Activated CD4-positive, alpha-beta memory T cell treated with anti-CD3 and anti-CD28 coated beads for 36 hours (primary cell): ENCODE measurements at places on chromosomes 1 and 21. TPM values are rescaled to one million over a fixed set of nuclear protein-coding genes. Genes with fewer than 3 reads are reported as not detected.

The UAP1 gene
- 32.2 TPM for total RNA-seq

The SH3BGR gene
- 3.1 TPM for total RNA-seq

The LRP8 gene
- total RNA-seq: 38.8 TPM

The CD52 gene
- total RNA-seq: 261 TPM

The PDZK1IP1 gene
- total RNA-seq: not detected

The GPX7 gene
- total RNA-seq: 19.9 TPM

The CACNA1S gene
- not detected for total RNA-seq

The SHE gene
- total RNA-seq: 0.07 TPM

GRCh38 chr1:39833621-39834385, 45.1 kb upstream of the BMP8B start:
- H3K36me3 ChIP-seq: peaks cover 1% of the 10 kb centered on the region
- no peak overlapping the region for H3K4me3 ChIP-seq
- H3K27me3 ChIP-seq: peaks cover 12% of the 10 kb centered on the region
- H3K27ac ChIP-seq: no peak overlapping the region

DNA sequence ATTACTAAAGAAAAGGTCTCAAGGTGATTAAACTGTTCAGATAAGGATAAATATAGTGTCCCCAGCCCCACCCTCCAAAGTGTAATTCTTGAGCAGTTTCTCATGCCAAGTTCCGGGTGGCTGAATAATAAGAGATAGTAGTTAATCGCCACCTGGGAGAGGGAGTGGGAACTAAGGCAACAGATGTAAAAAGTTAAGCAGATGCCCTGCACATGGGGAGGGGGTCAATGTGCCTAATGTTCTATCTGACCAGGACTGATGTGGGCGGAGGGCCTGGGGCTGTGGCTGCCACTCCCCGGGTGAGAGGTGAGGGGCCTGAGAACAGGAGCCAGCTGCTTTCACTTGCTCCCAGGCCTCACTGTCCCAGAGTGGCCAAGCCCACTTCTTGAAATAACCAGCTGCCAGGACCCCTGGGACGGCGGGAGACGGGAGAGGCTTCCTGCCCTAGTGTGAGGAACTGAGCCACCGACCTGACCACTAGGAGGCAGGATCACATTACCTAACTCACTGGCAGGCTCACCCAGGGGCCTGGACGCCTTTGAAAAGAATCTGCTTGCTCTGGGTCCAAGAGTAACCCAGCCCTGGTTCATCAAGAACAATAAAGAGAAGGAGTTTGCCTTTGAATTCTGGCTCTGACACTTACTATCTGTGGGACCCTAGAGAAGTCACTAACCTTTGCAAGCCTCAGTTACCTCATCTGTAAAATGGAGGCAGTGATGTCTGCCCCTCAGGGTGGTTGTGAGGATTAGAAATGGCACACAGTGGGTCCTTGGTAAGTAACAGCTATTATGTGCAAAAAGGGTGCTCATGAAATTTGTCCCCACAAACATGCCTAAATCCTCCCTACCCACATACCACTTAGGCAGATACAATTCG, 179.2 kb downstream of the ATG4C start:
- H3K4me3 ChIP-seq: no peak overlapping the region
- H3K27me3 ChIP-seq: peaks cover 6% of the 10 kb centered on the region
- DNase-seq: peak; percentile 44
- no peak overlapping the region for H3K27ac ChIP-seq
- no peaks in the 10 kb centered on the region for H3K4me1 ChIP-seq

- DNase-seq: no peak
- no peak overlapping the region for H3K4me3 ChIP-seq
- no peak overlapping the region for H3K27ac ChIP-seq
- H3K27me3 ChIP-seq: peaks cover 15% of the 10 kb centered on the region
Measured at GRCh38 chr1:153397051-153397923, 6.4 kb upstream of the S100A8 start.

- H3K4me1 ChIP-seq: peaks cover 74% of the 10 kb centered on the region
- H3K4me3 ChIP-seq: no peak overlapping the region
- no peaks in the 10 kb centered on the region for H3K27me3 ChIP-seq
- H3K27ac ChIP-seq: no peak overlapping the region
- H3K36me3 ChIP-seq: peaks cover 43% of the 10 kb centered on the region
Measured at GRCh38 chr1:41629571-41629970, 145.1 kb upstream of the EDN2 start.

GRCh38 chr1:226886122-226886901, 15.9 kb downstream of the PSEN2 start:
- no peaks in the 10 kb centered on the region for H3K27me3 ChIP-seq
- DNase-seq: no peak
- peaks cover 46% of the 10 kb centered on the region for H3K4me1 ChIP-seq
- H3K4me3 ChIP-seq: no peak overlapping the region

DNA sequence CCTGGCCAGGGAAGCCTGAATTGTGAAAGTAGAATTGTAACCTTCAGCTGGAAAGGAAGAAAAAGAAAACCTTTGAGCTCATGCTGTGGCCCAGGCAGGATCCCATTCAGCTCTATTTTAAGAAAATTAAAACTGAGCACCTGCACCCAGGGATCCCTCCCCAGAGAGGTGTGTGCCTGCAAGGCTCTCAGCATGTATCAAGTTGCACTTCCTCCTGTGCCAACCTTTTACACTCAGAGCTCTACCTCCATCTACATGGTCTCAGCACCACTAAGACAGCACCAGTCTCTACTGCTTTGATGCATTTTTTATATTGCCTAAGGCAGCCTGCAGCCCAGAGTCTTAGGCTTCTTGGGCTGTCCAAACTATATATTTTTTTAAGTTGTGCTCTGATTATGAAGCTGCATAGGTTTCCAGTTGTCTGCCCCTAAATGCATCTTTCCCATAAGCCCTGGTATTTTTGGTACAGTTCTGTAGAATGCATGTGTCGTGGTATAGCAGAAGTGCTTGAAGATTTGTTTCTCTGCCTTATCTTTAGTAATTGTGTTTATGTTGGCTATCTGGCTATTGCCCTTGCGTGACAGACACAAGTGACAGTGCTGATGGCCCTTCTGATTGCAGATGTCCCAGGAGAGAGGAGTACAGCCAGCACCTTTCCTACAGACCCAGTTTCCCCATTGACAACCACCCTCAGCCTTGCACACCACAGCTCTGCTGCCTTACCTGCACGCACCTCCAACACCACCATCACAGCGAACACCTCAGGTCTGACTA, 63.1 kb downstream of the PTPRC start:
- peak overlapping the region; percentile 44 for H3K27ac ChIP-seq
- H3K36me3 ChIP-seq: peaks cover 75% of the 10 kb centered on the region
- no peak for DNase-seq
- H3K27me3 ChIP-seq: no peaks in the 10 kb centered on the region
- peaks cover 77% of the 10 kb centered on the region for H3K4me1 ChIP-seq
